ENCODE measurements at places on chromosomes 11 and 22.

- peak; percentile 28 for DNase-seq
Measured at GRCh38 chr11:75792127-75792731, 22.8 kb upstream of the UVRAG start.

DNA sequence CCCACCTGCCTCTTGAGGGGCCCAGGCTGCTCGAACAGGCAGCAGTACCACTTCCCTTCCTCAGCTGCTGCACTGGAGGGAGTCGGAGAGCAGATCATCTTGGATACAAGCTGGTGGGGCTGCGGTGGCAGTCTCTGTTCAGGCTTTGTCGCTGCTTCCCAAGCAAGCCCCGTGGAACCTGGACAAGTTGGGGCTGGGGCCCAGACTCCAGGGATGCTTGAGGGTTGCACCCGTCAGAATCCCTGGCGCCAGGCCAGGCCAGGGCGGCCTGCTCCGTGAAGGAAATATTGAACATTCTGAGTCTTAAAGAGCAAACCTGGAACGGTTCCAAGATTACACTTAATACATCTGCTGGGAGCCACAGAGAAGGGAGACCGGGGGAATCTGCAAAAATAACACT lies 310.1 kb upstream of the SORL1-AS1 start:
- peak; percentile 21 for DNase-seq

GRCh38 chr11:10327254-10327653 lies 22.4 kb downstream of the ADM start:
- no peak for DNase-seq

- DNase-seq = no peak
Measured at GRCh38 chr22:26617271-26618199, at the start of gene CRYBB1. Gene CRYBB1, minus strand, starts transcription at chr22:26618027. Its CDS starts 1,708 bp downstream, at chr22:26616319.

DNA sequence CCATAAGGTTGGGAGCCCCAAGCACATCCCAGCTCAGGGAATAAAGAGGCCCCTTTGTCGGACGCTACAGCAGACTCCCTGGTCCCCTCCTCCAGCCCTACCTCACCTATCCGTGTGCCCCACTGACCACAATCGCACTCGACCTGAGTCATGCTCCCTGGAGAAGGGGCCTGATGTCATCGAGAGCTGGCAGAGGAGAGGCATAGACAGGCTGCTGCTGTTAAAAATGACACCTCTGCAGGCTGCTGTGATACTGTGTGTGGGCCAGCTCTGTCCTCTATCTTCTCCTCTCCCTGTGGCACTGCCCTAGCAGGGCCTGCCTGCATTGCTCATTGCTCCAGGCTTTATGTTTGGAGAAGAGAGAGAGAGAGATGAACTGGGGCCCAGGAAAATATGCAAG lies 123.4 kb upstream of the SYT13 start:
- DNase-seq = no peak

Measured in WERI-Rb-1 (cell line).